Stimulated activated CD8-positive, alpha-beta memory T cell treated with anti-CD3 and anti-CD28 coated beads, Interleukin-15, amount 100 ng/mL, for 24 hours (primary cell): ENCODE measurements at places on chromosomes 7 and 10.

- DNase-seq, result no peak
Observed at GRCh38 chr10:71729161-71729636, 9.6 kb upstream of the C10orf105 start.

GRCh38 chr10:86155054-86155921 is 211.3 kb downstream of the GRID1 start:
- no peak for DNase-seq

DNA sequence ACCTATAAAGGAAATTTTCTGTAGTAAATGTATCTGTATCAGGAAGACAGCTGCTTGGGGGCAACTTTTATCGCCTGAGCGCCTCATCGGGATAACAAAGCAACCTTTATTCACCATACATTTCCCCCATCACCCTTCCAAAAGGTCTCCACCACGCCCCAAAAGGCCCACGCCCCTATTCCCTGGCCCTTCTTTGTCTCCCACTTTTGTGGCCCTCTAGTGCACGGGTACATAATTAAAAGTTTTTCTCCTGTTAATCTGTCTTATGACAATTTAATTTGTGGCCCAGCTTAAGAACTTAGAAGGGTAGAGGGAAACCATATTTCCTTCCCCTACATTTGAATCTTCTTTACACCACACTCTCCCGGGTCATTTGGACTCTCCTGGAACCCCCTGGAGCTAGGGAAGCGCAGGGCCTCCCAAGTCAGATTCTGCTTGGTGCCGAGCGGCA is 625 bp downstream of the RP9 start:
- DNase-seq, result no peak

GRCh38 chr10:122204691-122205489 is 66.2 kb upstream of the BTBD16 start:
- no peak for DNase-seq

DNA sequence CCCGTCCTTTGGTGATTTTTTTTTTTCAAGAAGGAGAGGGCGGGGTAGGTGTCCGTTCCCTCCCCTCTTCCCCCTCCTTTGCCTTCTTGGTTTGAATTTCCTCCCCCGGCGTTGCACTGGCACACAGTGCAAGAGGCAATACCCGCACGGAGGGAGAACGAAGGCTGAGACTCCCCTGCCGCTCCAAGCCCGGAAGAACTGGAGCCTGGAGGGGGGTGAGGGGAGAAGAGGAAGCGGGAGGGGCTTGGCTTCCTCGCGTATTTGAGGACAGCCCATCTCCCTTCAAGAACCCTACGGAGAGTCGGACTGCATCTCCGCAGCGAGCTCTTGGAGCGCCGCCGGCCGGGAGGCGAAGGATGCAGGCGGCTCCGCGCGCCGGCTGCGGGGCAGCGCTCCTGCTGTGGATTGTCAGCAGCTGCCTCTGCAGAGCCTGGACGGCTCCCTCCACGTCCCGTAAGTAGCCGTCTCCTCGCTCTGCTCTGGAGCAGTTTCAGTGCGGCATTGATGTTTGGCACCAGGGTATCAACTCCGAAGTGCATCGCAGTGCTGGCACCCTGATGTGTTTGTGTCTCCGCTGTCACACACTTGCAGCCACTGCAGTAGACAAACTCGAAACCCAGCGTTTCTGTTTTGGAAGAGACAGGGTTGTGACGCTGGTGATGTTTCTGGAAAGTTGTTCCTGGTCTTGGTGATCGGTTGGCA is at the start of gene CNTNAP2:
Gene CNTNAP2, plus strand, starts transcription at position 281 of the 702 bp plus-strand sequence. Its CDS starts 76 bp downstream, at position 357.
- no peak for DNase-seq

DNA sequence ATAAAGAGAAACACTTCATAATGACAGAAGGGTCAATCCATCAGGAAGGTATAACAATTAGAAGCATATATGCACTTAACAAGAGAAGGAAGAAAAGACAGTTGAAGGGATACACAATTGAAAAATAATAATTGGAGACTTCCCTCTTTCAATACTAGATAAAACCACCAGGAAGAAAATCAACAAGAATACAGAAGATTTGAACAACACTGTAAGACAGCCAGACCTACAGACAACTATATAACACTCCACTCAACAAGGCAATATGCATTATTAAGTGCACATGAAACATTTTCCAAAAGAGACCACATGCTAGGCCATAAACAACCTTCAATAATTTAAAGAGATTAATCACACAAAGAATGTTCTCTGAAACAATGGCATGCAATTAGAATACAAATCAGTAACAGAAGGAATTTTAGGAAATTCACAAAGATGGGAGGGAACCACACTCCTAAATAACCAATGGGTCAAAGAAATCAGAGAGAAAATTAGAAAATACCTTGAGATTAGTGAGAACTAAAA is 35.1 kb downstream of the ZNF438 start:
- no peak for DNase-seq
